Keratinocyte (primary cell): ENCODE measurements at places on chromosomes 2 and 18. TPM values are rescaled to one million over a fixed set of nuclear protein-coding genes. Genes with fewer than 3 reads are reported as not detected.
A peak's percentile ranks its signal among the peaks of the same experiment; 100 is the strongest.

Gene SMCHD1
- polyA plus RNA-seq: 8.7 to 18.5 TPM (median 12.1 TPM) in 3 replicates

GRCh38 chr2:202624133-202624532, 10.6 kb upstream of the FAM117B start:
- H3K27me3 ChIP-seq: no peaks in the 10 kb centered on the region
- no peak overlapping the region for H3K27ac ChIP-seq
- no peaks in the 10 kb centered on the region for H3K36me3 ChIP-seq
- H3K4me1 ChIP-seq: no peaks in the 10 kb centered on the region

Gene POLR1A
- polyA plus RNA-seq: 10.1 to 22.8 TPM (median 16.1 TPM) in 3 replicates

Gene SERPINB3
- 3.8 to 26.8 TPM (median 12.7 TPM) in 3 replicates for polyA plus RNA-seq

DNA sequence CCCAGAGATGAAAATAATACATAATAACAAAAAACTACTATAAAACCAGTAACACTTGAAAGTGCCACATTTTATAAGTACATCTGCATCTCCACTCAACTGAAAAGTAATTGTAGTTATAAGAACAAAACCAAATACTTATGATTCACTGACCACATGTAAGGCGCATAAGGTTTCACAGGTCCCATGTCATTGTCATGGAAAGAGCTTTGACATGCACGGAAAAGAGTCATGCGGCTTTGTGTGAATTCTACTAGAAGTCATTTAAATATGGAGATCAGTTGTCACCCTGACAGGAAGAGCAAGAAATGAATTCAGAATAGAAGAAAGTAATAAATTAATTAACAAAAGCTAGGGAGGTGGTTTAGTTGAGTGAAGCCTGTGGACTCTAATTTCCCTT, 459.1 kb downstream of the CDH2 start:
- H3K4me3 ChIP-seq: no peak overlapping the region
- DNase-seq: no peak
- H3K4me1 ChIP-seq: no peaks in the 10 kb centered on the region
- no peak overlapping the region for H3K27ac ChIP-seq

DNA sequence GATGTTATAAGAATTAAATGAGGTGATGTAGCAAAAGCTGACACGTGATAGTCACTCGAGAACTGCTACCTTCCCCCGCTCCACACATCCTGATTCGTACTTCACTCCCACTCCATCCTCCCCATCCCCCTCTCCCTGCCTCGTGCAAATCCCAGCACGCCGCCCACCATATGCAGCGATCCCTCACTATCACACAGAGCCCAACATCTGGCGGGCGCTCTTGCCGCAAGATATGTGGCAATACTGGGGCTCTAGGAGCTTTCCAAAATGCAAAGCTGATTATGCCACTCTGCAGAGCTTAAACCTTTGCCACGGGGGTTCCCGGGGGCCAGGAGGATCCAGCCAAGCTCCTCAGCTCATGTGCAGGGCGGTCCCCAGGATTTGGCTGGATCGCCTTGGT, 37.4 kb downstream of the DNMT3A start:
- peaks cover 37% of the 10 kb centered on the region for H3K4me1 ChIP-seq
- H3K27me3 ChIP-seq: peaks cover 18% of the 10 kb centered on the region
- no peak overlapping the region for H3K4me3 ChIP-seq
- peaks cover 3% of the 10 kb centered on the region for H3K36me3 ChIP-seq

GRCh38 chr2:99140860-99141109, 722 bp upstream of the C2orf15 start:
- DNase-seq: no peak
- peak overlapping the region; percentile 84 for H3K4me3 ChIP-seq
- H3K36me3 ChIP-seq: no peaks in the 10 kb centered on the region
- peak overlapping the region; percentile 84 for H3K27ac ChIP-seq

GRCh38 chr2:165007161-165007744, 51.9 kb upstream of the SLC38A11 start:
- no peak overlapping the region for H3K4me3 ChIP-seq
- no peak overlapping the region for H3K27ac ChIP-seq
- H3K36me3 ChIP-seq: no peaks in the 10 kb centered on the region
- no peak for DNase-seq
- no peaks in the 10 kb centered on the region for H3K27me3 ChIP-seq

DNA sequence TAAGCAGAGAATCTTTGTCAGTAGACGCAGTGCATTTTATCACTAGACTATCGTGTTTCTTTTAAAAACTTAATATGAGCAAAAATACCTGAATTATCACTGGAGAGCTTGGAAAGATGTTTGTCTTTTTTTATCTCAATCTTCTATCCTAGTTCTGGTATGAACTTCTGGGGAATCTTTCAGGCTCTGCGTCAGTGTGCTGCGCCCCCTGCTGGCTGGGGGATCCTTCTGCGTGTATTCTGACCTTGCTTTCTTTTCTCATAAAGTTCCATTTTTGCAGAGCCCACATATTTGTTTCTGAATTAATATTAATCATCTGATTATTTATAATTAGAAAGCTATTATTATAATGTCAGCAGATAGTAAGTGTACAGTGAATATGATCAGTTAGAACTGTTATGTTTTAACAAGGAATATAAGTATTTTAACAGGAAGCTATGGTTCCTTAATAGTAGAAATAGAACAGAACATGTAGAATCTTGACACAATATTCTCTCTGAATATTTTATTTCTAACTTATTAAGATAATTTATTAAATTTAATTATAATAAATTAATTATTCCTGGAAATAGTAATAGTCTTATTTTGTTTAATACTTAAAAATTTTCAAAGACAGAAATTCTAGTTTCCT, 945.0 kb upstream of the CRIM1 start:
- H3K27ac ChIP-seq: no peak overlapping the region
- no peak for DNase-seq
- H3K4me1 ChIP-seq: no peaks in the 10 kb centered on the region

GRCh38 chr2:201448701-201449100, 2.6 kb downstream of the TRAK2 start:
- peaks cover 23% of the 10 kb centered on the region for H3K4me1 ChIP-seq
- H3K27me3 ChIP-seq: no peaks in the 10 kb centered on the region
- peak overlapping the region; percentile 69 for H3K27ac ChIP-seq
- no peak for DNase-seq

GRCh38 chr2:56133441-56133840, 50.3 kb upstream of the CCDC85A start:
- H3K27me3 ChIP-seq: no peaks in the 10 kb centered on the region
- no peak overlapping the region for H3K27ac ChIP-seq
- no peak for DNase-seq
- no peaks in the 10 kb centered on the region for H3K4me1 ChIP-seq
- no peaks in the 10 kb centered on the region for H3K36me3 ChIP-seq
- no peak overlapping the region for H3K4me3 ChIP-seq

- H3K36me3 ChIP-seq: no peaks in the 10 kb centered on the region
- no peaks in the 10 kb centered on the region for H3K27me3 ChIP-seq
- H3K27ac ChIP-seq: no peak overlapping the region
Observed at GRCh38 chr2:172919732-172920131, 155.9 kb upstream of the MAP3K20 start.

- no peaks in the 10 kb centered on the region for H3K27me3 ChIP-seq
- H3K36me3 ChIP-seq: no peaks in the 10 kb centered on the region
- peak overlapping the region; percentile 30 for H3K27ac ChIP-seq
- no peak for DNase-seq
- peaks cover 42% of the 10 kb centered on the region for H3K4me1 ChIP-seq
Observed at GRCh38 chr18:49621717-49622351, 60.0 kb downstream of the LIPG start.

- H3K4me1 ChIP-seq: no peaks in the 10 kb centered on the region
- no peak overlapping the region for H3K4me3 ChIP-seq
- no peak overlapping the region for H3K27ac ChIP-seq
- DNase-seq: no peak
- no peaks in the 10 kb centered on the region for H3K27me3 ChIP-seq
Observed at GRCh38 chr18:52670896-52671295, 330.9 kb downstream of the DCC start.

DNA sequence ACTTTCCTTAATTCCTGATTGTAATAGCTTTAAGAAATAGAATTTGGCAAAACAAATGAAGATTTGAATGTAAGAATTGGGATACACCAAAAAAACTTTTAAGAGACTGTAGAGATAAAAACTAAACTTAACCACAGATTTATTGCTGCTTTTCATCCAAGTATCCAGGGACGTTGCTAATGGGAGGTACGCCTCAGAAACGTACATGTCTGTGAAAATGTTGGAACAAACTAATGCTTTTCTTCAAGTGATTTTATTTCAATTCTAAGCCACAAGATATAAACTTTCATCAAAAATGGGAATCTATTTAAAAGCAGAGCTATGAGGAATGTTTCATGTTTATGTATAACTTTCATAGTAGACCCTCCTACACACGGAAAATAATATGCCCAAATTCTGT, 66.3 kb downstream of the ARHGAP15 start:
- no peak overlapping the region for H3K27ac ChIP-seq
- H3K27me3 ChIP-seq: no peaks in the 10 kb centered on the region
- H3K4me3 ChIP-seq: no peak overlapping the region
- no peaks in the 10 kb centered on the region for H3K4me1 ChIP-seq
- H3K36me3 ChIP-seq: no peaks in the 10 kb centered on the region
- DNase-seq: no peak

DNA sequence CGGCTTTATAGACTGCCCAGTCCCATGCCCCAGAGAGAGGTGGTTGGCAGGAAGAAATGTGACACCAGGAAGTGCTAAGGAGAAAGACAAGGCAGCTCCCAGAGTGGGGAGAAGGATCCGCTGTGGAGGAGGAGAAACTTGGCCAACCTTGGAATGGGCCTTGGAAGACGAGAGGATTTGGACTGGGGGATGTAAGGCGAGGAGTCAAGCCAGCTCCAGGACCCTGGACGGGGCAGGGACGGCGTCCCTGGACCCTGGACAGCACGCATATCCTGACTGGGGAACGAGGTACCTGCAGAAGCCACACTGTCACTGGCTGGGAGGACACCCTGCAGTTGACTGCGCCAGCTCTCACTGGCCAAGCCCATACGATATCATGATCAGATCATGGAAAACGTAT, 153.4 kb downstream of the BCL2 start:
- H3K27ac ChIP-seq: no peak overlapping the region
- H3K27me3 ChIP-seq: no peaks in the 10 kb centered on the region
- DNase-seq: no peak
- no peak overlapping the region for H3K4me3 ChIP-seq
- peaks cover 12% of the 10 kb centered on the region for H3K4me1 ChIP-seq
- no peaks in the 10 kb centered on the region for H3K36me3 ChIP-seq
